ENCODE measurements at places on chromosomes 4 and X. TPM values are rescaled to one million over a fixed set of nuclear protein-coding genes. Genes with fewer than 3 reads are reported as not detected.

Gene ADAM29
- not detected for total RNA-seq

Gene MTTP
- total RNA-seq: 45.1 TPM

Gene PWWP3B
- 1.4 TPM for total RNA-seq

Gene F8A3
- total RNA-seq: 4.6 TPM

Gene POU3F4
- total RNA-seq: 0.53 TPM

Gene TIGD4
- 3.3 TPM for total RNA-seq

Gene NDP
- not detected for total RNA-seq

Gene EVC2
- total RNA-seq: 14.1 TPM

Gene ADGRL3
- total RNA-seq: 5.6 TPM

Gene SPIN2A
- total RNA-seq: 2.2 TPM

Gene BMP3
- total RNA-seq: 4.9 TPM

Gene PHF8
- 47.8 TPM for total RNA-seq

Gene PDZD4
- total RNA-seq: 4.8 TPM

Gene EGFL6
- 0.29 TPM for total RNA-seq

GRCh38 chr4:33071535-33071934, 2351.4 kb downstream of the PCDH7 start:
- DNase-seq: no peak

- no peak for DNase-seq
Measured at GRCh38 chrX:103794119-103794518, 17.5 kb downstream of the PLP1 start.

DNA sequence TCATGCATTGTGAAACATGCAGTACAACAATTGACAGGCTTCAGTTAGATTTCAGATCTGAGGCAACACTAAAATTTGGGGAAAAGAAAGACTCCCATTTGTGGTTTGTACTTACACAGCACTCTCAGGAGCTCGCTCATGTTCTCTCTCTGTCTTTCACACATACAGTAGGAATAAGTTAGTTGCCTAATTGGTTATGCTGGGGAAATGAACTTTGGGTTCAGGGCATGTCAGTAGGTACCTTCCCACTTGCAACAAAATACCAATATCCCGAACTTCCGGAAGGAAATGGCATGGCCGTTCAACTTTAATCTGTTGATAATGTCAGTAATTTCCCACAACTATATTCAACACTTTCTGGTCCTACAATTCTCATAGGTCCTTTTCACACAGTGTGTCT, 218.4 kb downstream of the RELL1 start:
- no peak for DNase-seq

DNA sequence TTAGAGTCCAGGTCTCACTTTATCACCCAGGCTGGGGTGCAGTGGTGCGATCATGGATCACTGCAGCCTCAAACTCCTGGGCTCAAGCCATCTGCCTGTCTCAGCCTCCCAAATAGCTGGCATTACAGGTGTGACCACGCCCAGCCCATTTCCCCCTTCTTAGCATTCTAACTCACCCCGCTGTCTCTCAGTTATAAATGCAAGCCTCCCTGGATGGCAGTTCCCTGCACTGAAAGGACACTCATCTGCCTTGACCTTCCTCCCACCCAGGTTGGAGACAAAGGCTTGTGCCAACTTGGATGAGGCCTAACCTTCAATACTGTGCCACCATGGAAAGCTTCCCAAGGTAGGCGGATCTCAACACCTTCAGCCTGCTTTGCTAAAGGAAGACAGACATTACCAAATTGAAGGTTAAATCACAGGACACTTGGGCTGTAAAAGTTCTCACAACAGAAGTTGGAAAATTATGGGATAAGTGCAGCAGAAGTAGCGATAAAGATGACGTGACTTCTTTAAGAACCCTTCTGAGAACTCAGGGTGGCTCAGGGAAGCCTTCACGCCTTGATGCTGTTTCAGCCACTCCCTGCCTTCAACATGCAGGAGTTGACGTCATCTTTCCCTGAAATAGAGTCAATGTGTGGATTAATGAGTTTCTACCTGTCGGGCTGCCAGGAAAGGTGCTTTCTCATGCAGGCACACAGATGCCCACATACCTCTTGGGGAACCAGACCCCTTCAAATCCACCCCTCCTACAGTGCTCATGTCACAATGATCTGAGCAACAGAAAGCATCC, 10.6 kb upstream of the GPM6B start:
- DNase-seq: no peak

DNA sequence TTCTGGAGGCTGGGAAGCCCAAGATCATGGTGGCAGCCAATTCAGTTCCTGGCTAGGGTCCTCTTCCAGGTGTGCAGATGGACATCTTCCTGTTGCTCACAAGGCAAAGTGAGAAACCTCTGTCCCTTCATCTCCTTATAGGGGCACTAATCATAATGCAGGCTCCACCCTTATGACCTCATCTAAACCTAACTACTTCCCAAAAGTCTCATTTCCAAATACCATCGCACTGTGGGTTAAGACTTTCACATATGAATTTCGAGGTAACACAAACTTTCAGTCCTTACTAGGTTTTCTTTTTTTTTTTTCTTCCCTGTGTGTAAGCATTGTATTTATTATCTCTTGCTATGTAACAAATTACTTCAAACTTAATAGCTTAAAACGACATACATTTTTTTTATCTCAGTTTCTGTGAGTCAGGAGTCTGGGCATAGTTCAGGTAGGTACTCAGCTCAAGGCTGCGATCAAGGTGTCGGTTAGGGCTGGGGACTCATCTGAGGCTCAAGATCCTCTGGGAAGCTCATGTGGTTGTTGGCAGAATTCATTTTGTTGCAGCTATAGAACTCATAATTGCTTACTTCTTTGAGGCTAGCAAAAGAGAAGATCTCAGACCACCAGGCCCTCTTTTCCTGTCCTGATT, 204.7 kb upstream of the STK26 start:
- no peak for DNase-seq

GRCh38 chr4:75484190-75484589, 30.0 kb downstream of the RCHY1 start:
- DNase-seq: no peak

DNA sequence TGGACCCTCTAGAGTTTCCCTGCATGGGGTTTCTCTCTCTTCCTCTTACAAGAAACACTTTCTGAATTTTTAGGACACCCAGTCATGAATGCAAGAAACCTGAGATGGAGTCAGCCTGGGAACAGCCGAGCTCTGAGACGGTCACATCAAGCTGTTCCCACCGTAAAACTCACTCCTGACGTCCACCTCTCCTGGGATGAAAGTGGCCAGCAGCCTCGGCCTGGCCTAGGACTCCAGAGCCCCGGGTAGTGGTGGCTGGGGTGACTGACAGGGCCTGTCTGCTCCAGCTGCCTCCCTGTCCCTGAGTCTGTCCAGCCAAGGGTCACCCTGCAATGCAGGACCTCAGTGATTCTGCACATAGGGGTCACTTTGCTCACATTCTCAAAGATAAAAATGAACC, 217.8 kb downstream of the SHOX start:
- DNase-seq: no peak

DNA sequence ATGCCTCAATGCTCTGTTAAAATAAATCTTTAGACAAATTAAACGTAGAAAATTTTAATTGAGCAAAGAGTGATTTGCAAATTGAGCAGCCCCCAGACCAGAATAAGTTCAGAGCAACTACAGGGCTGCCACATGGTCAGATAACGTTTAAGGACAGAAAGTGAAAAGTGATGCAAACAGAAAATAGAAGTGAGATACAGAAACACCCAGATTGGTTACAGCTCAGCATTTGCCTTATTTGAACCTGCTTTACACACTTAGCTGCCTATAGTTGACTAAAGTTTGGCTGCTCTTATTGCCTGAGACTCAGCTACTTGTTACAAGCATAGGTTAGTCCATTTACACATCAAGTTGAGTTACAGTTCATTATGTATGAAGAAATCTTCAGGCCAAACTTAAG, 1800.8 kb upstream of the PCDH10 start:
- no peak for DNase-seq

DNA sequence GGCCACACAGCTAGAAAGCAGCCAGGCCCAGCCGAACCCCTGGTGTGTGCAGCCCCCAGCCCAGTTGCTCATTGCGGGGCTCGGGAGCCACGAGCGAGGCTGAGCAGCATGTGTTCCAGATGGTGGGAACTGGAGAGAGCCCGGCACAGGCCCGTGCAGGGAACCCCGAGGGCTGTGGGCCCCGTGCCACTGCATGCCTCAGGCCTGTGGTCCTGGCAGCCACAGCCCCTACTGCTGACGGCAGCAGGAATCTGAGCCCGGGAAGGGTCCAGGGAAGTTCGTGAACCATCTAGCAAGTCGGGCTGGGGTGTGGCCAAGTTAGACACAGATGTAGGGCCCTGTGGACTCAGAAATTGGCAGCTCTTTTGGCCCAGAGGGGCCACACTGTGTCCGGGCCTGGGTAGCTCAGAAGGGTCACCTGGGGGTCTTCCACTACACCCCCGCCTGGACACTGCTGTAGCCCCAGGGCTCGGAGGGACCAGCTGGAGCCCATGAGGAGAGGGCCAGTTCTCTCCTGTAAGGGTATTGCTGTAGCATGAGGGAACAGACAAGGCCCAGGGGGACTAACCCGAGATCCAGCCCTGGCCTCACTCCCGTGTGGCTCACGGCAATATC, 12.1 kb downstream of the HTRA3 start:
- no peak for DNase-seq

- DNase-seq: no peak
Measured at GRCh38 chr4:109754093-109754857, 24.4 kb upstream of the PLA2G12A start.

GRCh38 chr4:120304801-120305200, 238.2 kb upstream of the MAD2L1 start:
- DNase-seq: no peak

DNA sequence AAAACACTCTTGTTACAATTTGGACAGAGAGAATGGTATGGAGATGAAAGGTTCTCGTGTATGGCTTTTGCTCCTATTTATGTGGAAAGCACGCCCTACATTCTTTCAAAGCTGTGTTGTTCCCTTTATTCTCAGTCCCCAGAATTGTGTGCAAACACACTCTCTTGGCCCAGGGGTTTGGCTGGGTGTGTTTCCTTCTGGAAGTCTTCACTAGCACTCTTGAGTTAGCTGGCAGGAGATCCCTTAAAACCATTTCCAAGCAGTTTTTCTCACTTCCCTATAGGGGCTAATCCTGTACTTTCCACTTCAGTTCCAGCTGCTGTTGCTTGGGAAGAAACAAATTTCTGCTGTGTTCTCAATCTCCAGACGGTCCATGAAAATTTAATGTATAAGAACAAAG, 35.1 kb downstream of the FHL1 start:
- DNase-seq: no peak

DNA sequence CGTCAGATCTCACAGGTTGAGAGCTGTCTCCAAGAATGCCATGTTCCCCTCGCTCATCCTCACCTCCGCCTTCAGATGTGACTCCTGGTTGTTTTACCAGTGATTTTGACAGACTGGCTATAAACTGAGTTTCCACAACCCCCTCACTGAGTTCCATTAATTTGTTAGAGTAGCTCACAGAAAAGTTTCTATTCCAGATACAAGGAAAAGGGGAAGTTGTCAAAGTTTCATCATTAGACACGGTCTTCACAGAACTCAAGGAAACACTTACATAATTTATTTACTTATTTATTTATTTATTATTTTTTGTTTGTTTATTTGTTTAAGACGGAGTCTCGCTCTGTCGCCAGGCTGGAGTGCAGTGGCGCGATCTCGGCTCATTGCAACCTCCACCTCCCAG, 55.7 kb upstream of the IQSEC2 start:
- DNase-seq: no peak

DNA sequence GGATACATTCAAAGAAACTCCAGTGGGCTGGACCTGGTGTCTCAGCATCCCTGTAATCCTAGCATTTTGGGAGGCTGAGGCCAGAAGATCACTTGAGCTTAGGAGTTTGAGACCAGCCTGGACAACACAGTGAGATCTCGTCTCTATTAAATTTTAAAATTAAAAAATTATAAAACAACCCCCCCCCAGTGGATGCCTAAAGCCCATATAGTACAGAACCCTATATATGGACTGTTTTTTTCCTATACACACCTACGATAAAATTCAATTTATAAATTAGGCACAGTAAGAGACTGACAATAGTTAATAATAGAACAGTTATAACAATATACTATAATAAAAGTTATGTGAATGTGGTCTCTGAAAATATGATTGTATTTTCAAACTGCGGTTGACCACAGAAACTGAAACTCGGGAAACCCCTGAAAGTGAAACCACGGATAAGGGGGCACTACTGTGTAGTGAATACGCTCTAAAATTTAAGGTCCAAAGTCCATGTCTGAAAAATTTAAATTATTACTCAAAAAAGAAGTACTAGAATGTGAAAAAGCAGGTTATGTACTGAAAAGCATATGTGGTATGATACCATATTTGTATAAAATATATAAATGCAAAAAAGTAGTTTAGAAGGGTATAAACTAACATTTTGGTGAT, 2.0 kb downstream of the SMIM14 start:
- DNase-seq: no peak

- no peak for DNase-seq
Measured at GRCh38 chr4:48041535-48042137, 25.1 kb downstream of the NIPAL1 start.

DNA sequence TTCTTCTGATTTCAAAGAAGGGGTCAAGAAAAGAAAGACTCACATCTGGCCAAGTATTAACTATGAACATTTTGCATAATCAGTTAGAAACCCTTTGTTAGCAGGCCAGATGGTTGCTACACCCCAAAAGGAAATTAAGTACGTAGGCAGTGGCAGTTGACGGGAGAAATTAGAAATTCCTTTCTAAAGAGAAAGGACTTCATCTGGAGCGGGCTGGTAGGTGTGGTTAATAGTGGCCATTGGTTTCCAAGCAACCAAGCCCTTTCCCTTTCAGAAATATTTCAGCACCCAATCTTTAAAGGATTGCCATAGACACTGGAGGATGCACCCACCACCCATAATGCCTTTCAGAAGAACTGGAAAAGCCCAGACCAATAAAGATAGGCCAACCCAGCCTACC, 235.7 kb upstream of the LDB2 start:
- no peak for DNase-seq

- no peak for DNase-seq
Measured at GRCh38 chr4:185903205-185903604, 91.2 kb upstream of the SORBS2 start.

- no peak for DNase-seq
Measured at GRCh38 chr4:179750374-179750773, 2308.1 kb upstream of the AGA start.

DNA sequence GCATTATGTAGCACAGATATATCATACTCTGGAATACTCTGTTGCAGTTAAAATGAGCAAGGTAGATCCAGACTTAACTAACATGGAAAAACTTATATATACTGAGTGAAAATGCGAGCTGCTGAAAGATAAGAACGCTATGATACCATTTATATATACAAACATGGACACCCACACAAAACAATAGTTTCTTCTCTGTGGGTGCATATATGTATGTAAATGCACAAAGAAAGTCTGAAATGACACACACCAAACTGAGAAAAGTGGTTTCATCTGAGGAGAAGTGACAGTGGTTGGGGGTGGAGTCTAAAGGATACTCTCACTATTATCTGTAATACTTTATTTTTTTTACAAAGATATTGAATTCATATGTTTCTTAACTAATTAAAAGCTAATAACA, 12.2 kb upstream of the FGF2 start:
- DNase-seq: no peak

- no peak for DNase-seq
Measured at GRCh38 chrX:37976153-37976552, 30.2 kb upstream of the SYTL5 start.

Data from progenitor cell of endocrine pancreas (in vitro differentiated cells).